ENCODE measurements at places on chromosomes 2 and 18.

DNA sequence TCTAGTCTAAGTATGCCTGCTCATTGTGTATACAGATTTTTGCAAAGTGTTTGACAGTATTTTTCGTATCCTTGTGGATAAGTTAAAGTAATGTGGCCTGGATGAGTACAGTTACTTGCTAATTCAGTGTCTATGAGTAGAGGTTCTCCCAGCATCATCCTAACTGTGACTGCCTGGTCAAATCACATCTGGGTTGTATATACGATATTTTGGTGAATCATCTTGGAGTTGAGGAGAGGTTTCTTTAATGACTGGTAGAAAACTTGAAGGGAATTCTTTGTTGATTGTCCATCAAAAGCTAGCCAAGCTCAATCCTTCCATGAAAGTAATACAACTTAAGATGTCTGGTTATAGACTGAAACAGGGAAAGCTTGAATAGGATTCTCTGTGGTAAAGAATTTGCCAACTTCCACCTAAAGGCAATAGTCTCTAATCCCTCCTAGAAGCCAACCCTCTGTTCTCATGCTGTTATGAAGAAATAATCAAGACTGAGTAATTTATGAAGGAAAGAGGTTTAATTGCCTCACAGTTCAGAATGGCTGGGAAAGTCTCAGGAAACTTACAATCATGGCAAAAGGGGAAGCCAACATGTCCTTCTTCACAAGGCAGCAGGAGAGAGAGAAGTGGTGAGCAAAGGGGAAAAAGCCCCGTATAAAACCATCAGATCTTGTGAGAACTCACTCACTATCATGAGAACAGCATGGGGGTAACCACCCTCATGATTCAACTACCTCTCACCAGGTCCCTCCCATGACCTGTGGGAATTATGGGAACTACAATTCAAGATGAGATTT, 19.4 kb upstream of the RALBP1 start:
- no peak for DNase-seq

DNA sequence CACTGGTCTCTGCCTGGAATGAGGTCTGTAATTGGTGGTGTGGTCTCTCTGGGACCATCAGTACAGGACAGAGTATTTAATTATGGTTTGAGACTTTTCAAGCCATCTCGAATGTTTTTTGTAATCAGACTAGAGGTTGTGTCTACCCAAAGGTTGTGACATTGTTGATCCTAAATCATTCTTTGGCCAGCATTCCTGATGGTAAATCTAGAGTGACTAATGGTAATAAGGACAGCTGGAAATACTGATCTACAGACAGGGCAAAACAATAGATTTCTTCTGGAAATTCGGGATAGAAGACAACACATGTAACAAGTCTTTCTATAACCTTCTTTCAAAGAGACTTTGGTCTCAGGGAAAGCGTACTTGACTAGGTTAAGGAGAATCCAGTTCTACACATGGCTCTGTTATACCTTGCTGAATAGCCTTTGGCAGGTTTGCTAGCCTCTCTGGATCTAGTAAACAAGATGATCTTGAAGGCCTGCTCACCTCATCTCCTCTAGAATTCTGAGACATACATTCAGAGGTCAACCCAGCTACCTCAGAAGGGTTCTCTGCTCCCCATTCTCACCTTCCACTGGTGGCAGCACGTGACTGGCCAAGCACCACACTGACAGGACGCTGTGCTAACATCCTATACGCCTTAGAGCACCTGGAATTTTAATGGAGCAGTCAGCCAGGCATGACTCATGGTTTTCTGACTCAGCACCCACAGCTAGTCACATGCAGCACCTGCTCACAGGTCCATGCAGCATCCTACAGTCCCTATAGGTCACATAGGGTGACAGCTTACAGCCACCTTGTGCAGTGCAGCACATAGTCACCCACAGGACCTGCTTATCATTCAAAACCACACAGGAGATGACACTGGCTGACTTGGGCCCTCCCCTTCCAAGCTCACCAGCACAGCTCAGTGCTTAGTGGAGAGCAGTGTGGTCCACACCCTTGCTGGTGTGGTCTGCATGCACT, 12.2 kb downstream of the PLB1 start:
- peak; percentile 86 for DNase-seq

- DNase-seq: peak; percentile 93
These were observed 218.4 kb upstream of the HS6ST1 start for GRCh38 chr2:128536925-128537620.

- no peak for DNase-seq
These were observed 46.7 kb upstream of the GPR17 start for GRCh38 chr2:127599211-127599610.

- no peak for DNase-seq
These were observed 73.3 kb upstream of the OTOS start for GRCh38 chr2:240213476-240214421.

GRCh38 chr2:14501061-14501460, 131.5 kb upstream of the LRATD1 start:
- no peak for DNase-seq

DNA sequence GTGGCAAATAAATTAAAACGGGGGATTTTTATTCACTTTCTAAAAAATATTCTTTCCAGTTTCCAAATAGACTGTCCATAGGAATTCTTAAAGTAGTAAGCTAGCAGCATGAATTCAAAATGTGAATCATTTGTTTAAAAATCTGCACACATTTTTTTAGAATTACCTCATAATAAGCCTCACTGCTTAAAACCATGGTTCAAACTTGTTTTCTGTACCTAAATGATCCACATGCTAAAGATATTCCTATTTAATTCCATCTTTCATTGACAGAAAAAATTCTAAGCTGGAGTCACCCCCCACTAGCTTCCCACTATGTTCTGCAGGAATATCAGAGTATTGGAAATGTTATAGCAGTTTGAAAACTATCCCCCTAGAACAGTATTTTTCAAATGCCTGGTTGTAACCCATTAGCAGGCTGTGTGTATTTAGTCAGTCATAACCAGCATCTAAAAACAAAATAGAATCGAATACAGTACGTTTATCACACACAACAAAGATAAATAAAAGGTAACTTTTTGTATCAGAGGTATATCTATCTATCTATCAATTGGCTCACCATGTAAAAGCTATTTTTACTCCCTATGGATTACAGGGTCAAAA, 11.2 kb upstream of the IKZF2 start:
- no peak for DNase-seq

- DNase-seq: no peak
These were observed 175.2 kb downstream of the NYAP2 start for GRCh38 chr2:225574582-225575138.

GRCh38 chr18:41587976-41588375, 367.1 kb upstream of the PIK3C3 start:
- no peak for DNase-seq

DNA sequence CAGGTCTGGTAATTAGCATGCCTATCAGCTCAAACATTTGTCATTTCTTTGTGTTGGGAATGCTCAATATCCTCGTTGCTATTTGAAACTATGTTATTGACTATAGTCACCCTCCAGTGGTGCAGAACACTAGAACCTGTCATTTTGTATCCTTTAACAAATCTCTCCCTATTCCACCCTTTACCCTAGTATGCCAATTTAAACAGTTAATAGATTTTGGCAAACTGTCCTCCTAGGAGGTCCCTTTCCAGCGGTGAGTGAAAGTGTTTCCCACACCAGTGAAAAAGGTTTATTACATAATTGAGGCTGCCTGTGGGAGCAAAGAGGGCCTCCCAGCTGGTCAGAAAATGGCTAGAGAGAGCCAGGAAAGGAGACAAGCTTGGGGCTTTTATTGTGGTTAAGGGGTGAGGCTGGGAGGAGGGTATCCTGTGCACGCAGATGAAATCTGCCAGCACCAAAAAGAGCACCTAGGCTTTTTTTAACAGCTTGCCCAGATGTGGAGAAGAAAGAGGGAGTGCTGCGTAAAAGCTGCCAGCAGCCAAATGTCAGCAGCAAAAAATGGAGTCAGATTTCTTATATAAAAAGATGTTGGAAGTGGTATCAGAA, 1.8 kb upstream of the DRC1 start:
- DNase-seq: no peak

DNA sequence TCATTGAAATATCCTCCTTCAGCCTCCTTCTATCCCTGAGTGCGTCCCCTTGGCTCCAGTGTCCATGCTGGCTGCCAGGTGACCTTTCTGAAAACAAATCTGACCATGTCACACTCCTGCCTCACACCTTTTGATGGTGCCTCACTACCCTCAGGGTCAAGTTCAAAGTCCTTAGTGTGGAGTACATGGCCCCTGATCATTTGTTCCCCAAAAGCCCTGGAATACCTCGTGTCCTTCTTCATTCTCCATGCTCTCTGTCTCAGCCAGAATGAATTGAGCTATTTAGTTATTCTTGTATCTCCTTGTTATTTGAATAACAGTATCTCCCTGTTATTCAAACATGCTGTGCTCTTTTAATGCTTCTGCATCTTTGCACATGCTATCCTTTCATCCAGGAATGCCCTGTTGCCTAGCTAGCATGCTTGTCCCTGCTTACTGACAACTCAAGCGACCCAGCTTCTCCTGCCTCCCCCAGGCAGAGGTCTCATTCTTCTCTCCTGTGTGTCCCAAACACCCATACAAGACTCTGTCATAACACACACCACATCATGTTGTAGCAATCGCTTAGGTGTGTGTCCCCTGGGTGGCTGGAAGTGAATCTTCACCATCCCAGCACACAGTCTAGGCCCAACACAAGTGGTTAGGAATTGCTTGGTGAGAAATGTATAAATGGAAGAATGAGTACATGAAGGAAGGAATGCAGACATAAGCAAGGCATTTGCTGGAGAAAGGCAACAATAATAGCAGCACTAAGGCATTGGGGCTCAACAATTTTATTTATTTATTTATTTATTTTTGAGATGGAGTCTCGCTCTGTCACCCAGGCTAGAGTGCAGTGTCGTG, 144.0 kb downstream of the DDX1 start:
- no peak for DNase-seq

DNA sequence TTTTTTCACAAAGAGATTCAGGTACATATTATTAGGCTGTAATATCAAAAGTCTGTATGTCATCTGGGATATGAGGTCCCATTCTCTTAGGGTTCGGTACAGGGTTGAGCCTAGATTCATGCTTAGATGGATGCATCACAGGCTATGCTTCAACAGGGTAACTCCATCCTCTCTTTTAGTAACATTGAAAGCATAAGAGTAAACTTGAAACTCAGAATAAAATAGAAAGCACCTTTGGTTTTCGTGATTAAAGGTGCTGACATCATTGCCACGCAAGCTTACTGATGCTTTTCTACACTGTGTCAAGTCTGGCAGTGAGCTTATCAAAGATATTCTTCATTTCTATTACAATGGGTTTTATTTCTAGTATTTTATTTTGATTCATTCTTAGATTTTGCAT, 419.1 kb upstream of the DSEL start:
- no peak for DNase-seq

- no peak for DNase-seq
These were observed 60.8 kb downstream of the MYO3B start for GRCh38 chr2:170238776-170239175.

DNA sequence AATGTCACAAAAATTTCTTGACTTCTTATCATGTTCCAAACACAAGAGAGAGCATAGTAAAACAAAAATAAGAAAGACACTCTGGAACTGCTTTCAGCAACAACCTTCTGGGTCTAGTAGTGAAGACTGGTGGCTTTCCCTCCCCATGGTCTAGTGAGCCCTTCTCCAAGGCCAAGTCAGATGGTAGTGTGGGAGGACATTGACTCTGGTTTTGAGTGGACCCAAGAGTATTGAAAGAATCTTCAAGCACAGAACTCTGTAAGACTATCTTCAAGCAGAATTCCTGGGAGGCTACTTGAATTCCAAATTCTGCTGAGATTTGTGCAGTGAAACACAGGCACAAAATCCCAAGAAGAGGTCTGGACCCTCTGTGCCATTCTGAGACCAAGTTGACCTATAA, 21.1 kb downstream of the ANTXR1 start:
- no peak for DNase-seq

DNA sequence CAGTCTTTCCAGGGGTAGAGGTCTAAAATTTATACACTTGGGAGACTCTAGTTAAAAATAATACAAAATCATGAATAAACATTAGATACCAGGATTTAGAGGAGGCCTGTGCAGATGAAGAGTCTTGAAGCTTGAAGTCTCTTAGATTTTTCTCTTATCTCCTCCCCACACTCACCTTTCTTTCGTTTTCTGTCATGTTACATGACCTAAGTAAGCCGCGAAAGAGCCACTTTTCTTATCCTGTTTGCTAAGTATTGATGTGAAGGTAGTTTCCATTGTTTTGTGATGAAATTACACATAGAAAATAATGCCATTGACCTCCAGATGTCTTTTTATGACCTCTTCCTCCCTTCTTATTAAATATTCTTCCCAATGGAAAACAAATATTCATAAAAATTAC, 367.8 kb downstream of the LRRTM1 start:
- DNase-seq: no peak

DNA sequence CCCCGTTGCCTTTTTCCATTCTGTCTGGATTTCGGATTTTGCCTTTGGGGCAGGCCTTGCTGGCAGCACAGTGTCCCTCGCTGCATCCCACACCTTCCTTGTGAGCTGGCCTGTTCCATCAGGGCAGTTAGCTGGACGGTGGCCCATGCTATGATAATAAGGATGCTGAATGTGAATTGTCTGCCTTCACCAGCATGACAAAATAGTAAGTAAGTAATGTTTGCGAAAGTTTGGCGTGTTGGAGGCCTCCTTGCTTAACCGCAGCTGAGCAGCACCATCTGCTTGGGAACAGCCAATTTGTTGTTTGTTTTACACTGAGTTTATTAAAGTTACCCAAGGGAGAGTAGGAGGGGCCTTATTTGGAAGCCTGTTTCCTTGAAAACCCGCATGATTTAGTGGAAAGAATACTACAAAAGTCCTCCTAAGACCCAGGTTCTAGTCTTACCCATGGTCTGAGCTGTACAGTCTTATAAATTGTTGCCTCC, 469.7 kb upstream of the FANCL start:
- no peak for DNase-seq

- DNase-seq: peak; percentile 56
These were observed 186.6 kb downstream of the NRP2 start for GRCh38 chr2:205868773-205869333.

DNA sequence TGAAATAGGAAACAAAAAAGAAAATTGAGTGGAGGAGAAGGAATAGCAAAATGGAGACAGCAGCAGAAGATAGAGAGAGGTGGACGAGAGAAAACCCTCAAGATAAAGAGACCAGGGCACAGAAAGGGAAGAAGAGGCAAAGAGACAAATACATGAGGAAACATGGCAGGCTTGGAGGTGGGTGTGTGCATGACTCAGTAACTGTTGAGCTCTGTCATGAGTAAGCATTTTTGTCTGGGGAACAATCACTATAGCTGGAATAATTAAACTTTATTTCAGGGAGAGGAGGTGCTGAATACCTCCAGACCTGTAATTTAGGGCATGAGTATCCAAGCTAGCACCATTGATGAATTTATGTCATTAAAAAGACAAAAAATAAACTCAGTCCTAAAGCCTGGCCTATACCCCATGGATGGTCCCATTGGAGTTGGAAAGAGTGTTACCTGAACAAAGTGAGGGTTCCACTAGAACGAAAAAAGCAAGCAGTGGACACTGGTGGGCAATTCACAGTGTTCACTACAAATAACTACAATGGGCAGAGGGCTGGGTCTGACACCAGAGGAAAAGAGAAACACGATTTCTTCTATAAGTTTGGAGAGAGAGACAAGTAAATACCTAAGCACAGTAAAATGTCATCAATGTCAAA, 145.5 kb downstream of the ADCYAP1 start:
- DNase-seq: peak; percentile 65
